Activated CD8-positive, alpha-beta T cell treated with anti-CD3 and anti-CD28 coated beads for 36 hours (primary cell): ENCODE measurements at places on chromosomes 6 and 20. TPM values are rescaled to one million over a fixed set of nuclear protein-coding genes. Genes with fewer than 3 reads are reported as not detected.

- no peak for DNase-seq
These were observed 396.3 kb downstream of the ZFAND3 start for GRCh38 chr6:38215651-38216311.

DNA sequence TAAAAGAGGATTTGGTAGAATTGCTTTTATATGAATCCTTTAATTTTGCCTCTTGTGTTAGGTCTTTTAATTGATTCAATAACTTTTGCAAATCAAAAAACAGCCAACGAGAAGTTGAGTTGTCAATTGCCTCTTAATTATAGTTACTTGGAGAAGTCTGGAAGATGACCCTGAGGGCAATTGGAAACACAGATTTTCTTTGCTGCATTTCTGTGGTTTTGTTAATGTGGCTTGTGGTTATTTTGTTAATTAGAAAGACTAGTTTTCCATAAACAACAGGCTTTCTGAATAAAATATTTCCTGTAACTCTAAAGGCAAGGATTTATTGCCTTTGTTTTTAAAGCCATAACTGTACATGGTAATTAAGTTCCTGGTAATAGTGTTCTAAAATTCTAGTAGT lies 513.0 kb downstream of the EPHA7 start:
- no peak for DNase-seq

DNA sequence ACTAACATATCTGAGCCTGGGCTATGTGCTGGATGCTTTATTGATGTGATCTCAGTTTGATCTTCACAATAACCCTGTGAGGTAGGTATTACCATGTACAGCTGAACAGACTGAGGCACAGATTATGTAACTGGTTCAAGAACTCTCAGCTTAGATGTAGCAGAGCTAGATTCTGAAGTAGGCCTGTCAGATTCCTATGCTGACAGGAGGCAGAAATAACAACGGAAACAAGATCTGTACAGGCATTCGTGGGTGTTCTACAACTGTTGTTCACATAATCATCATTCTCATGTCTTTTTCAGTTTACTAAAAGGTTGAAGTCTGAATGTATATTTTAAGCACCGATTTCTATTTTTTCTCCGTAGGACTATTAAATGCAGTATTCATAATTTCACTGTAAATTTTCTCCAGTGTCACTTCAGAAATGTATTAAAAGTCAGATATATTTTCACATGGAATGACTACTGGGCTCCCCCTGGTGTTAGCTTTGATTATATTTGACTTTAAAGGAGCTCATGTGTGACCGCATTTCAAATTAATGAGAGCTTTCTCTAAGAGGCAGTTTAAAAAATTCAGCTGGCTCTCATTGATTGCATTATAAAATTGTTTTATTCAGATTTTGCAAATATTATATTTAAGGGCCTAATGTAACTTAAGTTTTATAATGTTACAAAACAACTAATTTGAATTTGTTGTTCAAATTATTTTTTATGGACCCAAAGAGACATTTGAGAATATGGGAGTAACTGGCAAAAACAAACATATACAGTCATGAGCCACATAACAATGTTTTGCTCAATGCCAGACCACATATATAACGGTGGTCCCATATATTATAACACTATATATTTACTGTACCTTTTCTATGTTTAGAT lies 36.4 kb upstream of the SLC17A4 start:
- no peak for DNase-seq

DNA sequence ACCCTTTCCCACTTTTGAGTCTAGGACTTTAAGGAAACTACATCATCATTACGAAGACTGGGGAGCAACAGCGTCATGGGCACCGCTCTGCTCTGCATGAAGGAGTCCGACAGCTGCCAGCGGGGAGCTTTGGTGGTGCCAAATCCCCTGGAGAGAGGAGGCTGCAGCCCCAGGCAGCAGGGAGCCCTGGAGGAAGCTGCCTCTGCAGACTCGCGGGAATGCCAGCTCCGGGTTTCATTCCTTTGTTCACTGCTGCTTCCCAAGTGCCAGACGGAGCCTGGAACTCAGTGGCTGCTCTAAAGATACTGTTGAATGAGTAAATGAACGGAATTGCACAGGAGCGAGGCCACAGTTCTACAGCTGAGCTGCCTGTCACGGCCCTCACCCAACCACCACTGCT lies 196.5 kb upstream of the THBS2 start:
- no peak for DNase-seq

GRCh38 chr6:32432050-32432450 lies 7.6 kb upstream of the HLA-DRA start:
- no peak for DNase-seq

GRCh38 chr20:11001764-11002540 lies 328.2 kb upstream of the JAG1 start:
- no peak for DNase-seq

GRCh38 chr6:56231827-56232226 lies 15.6 kb downstream of the COL21A1 start:
- no peak for DNase-seq

- DNase-seq: peak; percentile 95
These were observed 12.8 kb downstream of the NFATC2 start for GRCh38 chr20:51529758-51530157.

PAX1 gene
- not detected for total RNA-seq

LY6G6C gene
- not detected for total RNA-seq

DLL1 gene
- 2.4 TPM for total RNA-seq

- DNase-seq: no peak
These were observed 41.9 kb upstream of the FERMT1 start for GRCh38 chr20:6164421-6165341.

GRCh38 chr6:130215526-130215925 lies 7.2 kb downstream of the SAMD3 start:
- DNase-seq: peak; percentile 63

DNA sequence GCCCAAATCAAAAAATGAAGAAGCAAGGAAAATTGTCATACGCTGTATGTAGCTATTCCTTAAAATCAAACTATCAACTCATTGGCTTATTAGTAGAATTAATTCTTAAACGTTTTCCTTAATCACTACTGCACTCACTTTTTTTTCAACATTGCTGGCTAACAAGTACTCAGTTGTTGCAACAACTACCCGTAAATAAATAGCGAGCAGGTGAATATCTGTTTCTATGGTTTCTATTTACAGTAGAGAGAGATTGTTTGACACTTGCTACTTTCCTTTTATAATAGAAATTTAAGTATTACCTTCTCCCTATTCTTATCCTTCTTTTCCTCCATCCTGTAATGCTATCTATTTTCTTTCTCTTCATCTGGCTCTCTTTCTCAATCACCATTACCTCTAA lies 25.1 kb downstream of the FRK start:
- no peak for DNase-seq

- DNase-seq: no peak
These were observed 36.9 kb upstream of the STMND1 start for GRCh38 chr6:17064975-17065374.

LRFN2 gene
- not detected for total RNA-seq

DNA sequence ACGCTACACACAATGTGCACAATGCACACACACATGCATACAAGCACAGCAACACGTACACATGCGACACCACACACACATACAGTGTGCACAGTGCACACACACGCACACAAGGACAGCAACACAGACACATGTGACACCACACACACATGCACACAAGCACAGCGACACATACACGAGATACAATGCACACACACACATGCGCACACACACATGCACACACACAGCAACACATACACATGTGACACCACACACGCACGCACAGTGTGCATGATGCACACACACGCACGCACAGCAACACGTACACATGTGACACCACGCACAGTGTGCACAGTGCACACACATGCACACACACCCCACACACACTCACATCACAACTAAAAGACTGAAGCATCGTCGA lies 327.3 kb downstream of the THBS2 start:
- no peak for DNase-seq
